Ovary (tissue), 10 donors: ENCODE measurements at places on chromosomes 12 and 14. TPM values are rescaled to one million over a fixed set of nuclear protein-coding genes. Genes with fewer than 3 reads are reported as not detected.

The CTSG gene
- not detected for total RNA-seq

- DNase-seq: no peak
Measured at GRCh38 chr12:122830517-122831214, 4.6 kb upstream of the HIP1R start.

The MYO1A gene
- 0.15 TPM for total RNA-seq

DNA sequence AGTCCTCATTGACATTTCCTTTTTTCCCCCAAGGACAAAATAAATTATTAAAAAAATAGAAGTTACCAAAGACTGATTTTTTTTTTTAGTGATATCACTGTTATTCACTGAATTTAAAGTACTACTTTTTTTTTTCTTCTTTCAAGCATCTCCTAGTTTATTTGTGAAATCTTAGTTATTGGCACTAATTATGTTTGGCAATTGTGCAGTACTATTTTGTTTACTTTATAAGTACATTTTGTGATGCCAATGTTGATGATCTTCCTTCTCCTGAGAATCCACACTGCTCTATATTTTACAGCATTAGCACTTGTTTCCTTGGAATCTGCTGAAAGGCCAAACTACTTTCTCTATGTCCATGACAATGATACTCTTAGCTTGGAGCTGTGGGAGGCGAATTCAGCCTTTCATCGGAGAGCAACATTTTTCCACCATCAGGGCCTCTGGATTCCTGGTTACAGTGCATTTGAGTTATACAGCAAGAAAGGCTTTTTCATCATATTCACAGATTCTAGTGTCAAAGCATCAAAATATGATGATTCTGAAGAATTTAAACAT lies 123.8 kb upstream of the PTPRQ start:
- DNase-seq: no peak

- no peak for DNase-seq
Measured at GRCh38 chr12:32181498-32182175, 75.0 kb downstream of the BICD1 start.

The CHGA gene
- not detected for total RNA-seq

DNA sequence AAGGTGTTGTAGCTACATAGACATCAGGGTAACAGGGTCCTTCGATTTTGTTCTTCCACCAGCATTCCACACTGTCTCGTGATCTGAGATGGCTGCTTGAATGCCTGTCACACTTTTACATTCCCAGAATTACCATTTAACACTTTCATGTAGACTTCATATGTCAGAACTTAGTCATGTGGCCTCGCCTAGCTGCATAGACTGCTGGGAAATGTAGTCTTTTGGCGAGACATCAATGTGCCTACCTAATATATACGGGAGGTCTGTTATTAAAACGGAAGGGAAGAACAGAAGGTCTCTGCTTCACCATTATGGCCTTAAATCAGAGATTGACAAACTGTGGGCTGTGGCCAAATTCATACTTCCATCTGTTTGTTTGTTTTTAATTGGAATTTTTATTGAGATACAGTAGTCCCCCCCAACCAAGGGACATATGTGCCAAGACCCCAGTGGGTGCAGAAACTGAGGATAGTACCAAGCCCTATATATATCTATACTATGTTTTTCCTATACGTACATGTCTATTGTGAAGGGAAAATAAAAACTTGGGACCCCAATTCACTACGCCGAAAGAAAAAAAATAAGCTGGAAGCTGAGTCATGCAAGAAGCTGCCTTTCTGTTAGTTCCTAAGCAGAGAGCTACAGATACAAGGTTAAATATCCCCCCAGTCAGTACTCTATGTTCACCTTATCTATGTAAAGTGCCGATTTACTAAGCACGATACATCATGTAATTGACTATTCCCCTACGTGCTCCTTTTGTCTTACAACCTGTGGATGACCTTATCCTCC lies 11.3 kb upstream of the HRK start:
- DNase-seq: no peak

GRCh38 chr12:94621662-94622359 lies 28.5 kb downstream of the TMCC3 start:
- DNase-seq: no peak

- DNase-seq: no peak
Measured at GRCh38 chr12:82481954-82482353, 123.6 kb downstream of the METTL25 start.

The RNU4-1 gene
- total RNA-seq: 2,193 TPM

DNA sequence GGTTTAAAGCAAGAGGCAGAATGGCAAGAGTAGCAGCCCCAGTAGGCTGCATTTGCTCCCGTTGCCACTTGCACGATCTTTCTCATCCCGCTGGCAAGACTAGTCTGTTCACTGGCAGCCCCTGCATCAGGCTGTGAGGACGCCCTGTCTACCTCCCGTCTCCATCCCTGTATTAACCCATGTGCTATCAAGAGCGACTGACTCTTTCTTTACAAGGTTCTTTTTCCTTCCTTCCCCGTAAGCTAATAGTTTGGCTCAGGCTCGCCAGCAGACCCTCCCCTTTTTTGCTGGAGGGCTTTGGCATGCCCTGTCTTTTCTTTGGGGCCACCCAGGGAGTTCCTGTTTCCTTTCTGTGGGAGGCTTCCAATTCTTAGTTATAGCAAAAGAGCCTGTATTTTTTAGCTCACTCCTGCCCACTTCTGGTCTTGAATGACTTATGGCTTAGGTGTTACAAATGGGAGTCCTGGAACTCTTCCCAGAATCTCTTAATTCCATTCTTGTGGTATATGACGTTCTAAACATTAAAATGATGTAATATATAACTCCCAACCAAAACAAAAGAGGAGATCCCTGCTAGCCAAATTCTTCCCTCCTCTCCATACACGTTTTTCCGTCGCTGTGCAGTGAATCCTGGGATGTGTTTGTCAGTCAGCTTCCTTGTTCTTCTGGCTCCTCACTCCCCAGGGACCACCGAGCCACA lies 149.0 kb downstream of the PRKCH start:
- DNase-seq: no peak
